Fibroblast of upper back skin (primary cell): ENCODE measurements at places on chromosomes 5 and 9.

GRCh38 chr9:3962971-3963642, 336.8 kb downstream of the GLIS3 start:
- peak; percentile 90 for DNase-seq

DNA sequence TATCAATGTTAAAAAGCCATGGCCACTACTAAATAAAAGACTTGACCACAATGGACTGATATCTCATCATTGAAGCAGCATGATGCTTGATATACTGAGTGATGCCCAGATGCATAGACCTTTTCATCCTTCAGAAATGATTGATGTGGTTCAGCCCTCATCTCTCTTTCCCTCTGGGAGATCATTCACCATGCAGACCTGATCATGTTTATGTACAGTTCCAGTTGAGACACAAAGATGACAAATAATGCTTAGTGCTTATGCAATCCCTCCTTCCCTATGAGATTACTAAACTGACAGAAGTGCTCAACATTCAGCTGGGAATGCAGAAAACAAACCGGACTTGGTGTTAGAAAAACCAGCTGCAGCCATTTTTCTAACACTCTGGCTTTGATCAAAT, 91.9 kb upstream of the TLR4 start:
- no peak for DNase-seq

- DNase-seq = no peak
Measured at GRCh38 chr9:92164490-92164889, 49.3 kb upstream of the SPTLC1 start.

GRCh38 chr9:28518439-28518838, 945.2 kb upstream of the C9orf72 start:
- DNase-seq = no peak

GRCh38 chr5:81829242-81829641, 78.3 kb upstream of the SSBP2 start:
- no peak for DNase-seq

- no peak for DNase-seq
Measured at GRCh38 chr5:151758141-151758429, 346 bp downstream of the ATOX1 start.

GRCh38 chr5:61293071-61293470, 39.0 kb upstream of the ZSWIM6 start:
- no peak for DNase-seq

DNA sequence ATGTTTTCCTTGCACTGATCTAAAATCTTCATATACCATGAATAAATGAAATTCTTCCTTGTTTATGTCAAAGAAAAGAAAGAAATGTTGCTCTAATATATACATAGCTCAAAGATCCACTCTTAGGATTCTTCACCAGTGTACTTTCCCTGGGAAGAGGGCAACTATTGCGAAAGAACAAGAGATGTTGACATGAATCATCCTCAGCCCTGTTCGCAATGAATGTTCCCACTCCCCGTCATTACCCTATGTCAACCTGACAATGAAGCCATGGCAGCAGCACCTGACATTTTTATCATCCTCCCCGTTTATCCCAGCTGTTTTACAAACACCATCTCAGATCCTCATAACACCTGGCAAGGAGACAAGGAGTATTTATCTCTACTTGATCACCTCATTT, 409.1 kb upstream of the GRIA1 start:
- DNase-seq = peak; percentile 18

GRCh38 chr9:123081824-123082223, 48.4 kb downstream of the GPR21 start:
- DNase-seq = peak; percentile 68

- no peak for DNase-seq
Measured at GRCh38 chr5:163104464-163104863, 332.9 kb upstream of the CCNG1 start.

- peak; percentile 94 for DNase-seq
Measured at GRCh38 chr9:124652615-124653393, 118.3 kb downstream of the NR6A1 start.

DNA sequence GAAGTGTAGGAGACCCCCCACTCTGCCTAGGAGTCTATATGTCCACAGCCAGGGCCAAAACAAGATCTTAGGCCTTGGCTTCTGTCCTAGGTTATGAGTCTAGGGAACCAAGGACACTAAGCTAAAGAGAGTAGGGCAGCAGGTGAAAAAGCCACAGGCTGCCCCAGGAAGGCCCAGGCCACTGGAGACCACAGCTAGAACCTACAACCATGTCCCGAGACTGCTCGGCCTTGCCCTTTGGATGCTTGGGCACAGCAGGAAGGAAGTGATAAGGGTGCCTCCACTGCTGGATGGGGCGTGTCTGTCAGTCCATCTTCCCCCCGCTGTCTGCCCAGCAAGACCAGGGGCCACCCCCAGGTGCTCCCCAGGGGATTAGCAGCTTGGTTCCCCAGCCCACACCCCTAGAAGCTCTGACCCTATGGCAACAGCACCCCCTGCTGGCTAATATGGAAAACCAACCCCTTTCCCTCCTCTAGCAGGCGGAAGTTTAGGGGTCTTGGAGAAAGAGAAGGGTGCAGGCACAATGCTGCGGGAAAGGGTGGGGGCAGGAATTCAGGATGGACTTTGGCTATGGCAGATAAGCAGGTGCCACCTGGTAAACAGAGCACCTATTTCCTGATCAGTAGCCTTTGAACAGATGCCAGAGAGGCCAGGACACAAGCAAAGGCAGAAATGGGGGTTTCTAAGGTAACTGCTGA, 10.5 kb upstream of the IRF1 start:
- DNase-seq = peak; percentile 66

DNA sequence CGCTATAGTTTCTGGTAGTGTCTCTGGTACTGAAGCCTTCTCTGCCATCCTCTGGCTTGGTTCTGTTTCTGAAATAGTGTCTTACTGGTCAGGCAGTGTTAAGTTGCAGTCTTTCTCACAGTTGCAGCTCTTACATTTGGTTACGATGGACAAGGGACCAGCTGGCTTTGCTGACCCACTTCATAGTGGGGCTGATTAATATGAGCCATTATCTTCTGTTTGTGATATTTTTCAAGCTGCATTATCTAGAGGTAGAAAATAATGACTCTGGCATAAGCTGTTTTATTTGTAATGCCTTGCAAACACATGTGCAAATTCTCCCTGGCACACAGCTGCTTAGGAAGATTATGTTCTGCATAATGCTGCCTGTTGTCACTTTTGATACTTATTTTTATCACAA, 199.1 kb downstream of the KDM4C start:
- no peak for DNase-seq
